HTR-8/SVneo (cell line): ENCODE measurements at places on chromosomes 7 and 10.

- no peak for DNase-seq
Observed at GRCh38 chr10:120278069-120278468, 179.0 kb upstream of the PLPP4 start.

GRCh38 chr10:57186201-57186600 lies 825.1 kb upstream of the ZWINT start:
- DNase-seq, result no peak

DNA sequence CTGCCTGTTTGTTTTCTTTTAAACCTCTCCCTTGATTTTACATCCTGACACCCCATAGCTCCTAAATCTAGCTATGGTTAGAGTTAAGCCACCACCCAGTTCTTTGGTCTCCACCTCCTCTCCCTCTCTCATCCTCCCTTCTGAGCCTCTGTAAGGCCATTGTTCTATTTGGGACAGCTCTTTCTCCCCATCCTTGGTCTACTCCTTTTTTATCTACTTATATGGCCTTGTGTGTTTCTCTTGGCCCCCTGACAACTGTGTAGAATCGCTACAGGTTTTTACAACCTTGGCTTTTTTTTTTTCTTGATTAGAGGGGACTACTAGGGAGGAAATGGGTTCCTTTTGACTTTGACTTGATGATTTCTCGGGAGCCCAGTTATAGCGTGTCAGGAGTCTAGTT lies 3.4 kb upstream of the ITIH5 start:
- no peak for DNase-seq

- DNase-seq, result no peak
Observed at GRCh38 chr7:121204537-121204936, 124.3 kb upstream of the WNT16 start.

DNA sequence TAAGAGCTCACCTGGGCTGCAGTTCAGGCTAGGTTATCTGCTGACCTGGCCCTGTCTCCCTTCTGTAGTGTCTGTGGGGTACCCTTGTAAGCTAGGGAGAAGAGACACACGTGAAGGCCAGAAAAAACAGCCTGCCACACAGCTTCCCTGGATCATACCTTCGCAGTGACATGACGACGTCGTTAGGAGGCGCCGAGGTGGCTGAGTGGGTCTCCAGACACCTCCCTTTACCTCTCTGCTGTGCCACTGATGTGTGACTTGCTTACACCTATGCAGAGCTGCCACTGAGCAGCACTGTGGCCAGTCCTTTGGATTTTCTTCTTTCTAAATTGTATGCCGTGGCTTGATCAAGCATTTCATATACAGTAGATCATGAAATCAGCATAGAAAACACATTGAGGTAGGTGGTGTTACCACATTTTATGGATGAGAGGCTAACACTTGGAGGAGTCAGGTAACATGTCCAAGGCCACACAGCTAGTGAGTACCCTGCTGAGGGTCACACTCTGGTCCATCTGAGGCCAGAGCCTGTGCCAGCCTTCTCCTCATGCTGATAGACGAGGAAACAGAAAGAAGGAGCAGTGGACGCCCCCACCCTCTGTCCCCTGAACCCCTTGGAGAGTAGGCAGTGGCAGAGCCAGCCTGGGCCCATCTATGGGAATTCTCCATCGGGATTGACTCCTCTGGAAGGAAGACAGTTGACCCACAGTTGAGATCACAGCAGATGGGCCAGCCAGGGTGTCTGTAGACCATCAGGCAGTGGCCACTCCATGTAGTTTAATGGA lies 23.1 kb downstream of the HTRA1 start:
- DNase-seq, result no peak

GRCh38 chr10:132247943-132248342 lies 59.8 kb downstream of the STK32C start:
- no peak for DNase-seq

GRCh38 chr7:116399819-116400218 lies 99.7 kb upstream of the CAV2 start:
- no peak for DNase-seq

GRCh38 chr7:74525881-74526280 lies 72.2 kb downstream of the GTF2IRD1 start:
- DNase-seq, result no peak

GRCh38 chr7:95324431-95324830 lies at the start of gene PON1:
TSS of gene PON1 (minus strand) at chr7:95324532. CDS start at chr7:95324475, 57 bp downstream.
- no peak for DNase-seq

GRCh38 chr7:2511769-2512168 lies 7.8 kb upstream of the LFNG start:
- no peak for DNase-seq

GRCh38 chr7:90078921-90079320 lies 75.3 kb upstream of the STEAP1 start:
- DNase-seq, result no peak

DNA sequence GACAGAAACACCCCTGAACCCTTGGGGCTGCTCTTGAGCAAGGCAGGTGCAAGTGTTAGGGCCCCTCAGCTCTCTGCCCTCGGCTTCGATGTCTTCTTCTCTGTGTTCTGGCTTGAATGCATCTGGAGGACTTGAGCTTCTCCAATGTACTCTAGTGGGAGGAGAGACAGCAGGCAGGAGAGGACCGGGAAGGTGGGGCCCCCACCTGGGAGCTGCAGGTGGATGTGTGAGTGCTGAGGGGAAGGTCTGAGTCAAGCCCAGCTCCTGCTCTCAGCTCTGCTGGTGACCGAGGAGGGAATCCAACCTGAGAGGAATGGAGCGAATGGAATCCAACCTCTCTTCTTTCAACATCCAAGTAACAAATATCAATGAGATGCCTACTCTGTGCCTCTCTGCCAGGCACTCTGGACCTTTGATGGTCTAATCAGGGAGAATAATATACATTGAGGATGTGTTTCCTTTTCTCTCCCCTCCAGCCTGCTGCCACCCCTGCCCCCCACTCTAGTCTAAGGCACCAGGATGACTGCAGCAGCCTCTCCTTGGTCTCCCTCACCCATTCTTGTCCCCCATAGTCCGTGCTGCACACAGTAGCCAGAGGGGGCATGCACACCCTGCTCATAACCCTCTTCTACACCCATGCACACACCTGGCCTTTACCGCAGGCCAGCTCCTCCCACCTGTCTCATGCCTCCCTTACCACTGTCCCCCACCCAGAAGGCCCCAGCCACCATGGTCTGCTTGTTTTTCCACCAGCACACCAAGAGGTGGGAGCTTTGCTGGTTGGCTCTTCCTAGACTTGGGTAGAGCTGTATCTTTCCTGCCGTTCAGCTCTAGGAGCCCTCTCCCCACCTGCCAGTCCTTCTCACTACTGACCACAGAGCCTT lies 13.6 kb downstream of the TBATA start:
- DNase-seq, result no peak

DNA sequence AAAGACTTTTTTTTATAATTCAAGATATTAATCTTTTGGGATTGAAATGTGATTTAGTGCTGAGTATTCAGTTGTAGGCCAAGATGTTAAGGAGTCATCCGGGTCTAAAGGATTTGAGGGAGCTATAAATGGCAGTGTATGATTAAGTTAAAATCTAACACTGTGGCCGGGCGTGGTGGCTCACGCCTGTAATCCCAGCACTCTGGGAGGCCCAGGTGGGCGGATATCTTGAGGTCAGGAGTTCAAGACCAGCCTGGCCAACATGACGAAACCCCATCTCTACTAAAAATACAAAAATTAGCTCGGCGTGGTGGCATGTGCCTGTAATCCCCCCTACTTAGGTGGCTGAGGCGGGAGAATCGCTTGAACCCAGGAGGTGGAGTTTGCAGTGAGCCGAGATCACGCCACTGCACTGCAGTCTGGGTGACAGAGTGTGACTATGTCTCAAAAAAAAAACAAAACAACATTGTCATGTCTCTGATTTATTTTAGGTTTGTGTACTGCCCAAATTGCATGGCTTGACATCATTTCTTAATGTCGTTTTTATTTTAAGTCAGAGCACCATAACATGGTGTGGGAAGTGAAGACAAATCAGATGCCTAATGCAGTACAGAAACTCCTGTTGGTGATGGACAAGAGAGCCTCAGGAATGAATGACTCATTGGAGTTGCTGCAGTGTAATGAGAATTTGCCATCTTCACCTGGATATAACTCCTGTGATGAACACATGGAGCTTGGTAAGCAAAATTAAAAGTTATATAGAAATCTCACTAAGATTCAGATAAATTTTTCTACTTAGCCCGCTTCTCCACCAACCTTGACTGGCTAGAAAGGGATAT lies 10.7 kb downstream of the HBP1 start:
- peak; percentile 12 for DNase-seq

- no peak for DNase-seq
Observed at GRCh38 chr10:131474416-131474815, 162.9 kb upstream of the TCERG1L start.
